ENCODE measurements at places on chromosomes 1 and 21.

GRCh38 chr1:233064988-233065387 lies 114.6 kb downstream of the NTPCR start:
- no peak for DNase-seq

GRCh38 chr1:181704546-181704945 lies 221.2 kb downstream of the CACNA1E start:
- no peak for DNase-seq

DNA sequence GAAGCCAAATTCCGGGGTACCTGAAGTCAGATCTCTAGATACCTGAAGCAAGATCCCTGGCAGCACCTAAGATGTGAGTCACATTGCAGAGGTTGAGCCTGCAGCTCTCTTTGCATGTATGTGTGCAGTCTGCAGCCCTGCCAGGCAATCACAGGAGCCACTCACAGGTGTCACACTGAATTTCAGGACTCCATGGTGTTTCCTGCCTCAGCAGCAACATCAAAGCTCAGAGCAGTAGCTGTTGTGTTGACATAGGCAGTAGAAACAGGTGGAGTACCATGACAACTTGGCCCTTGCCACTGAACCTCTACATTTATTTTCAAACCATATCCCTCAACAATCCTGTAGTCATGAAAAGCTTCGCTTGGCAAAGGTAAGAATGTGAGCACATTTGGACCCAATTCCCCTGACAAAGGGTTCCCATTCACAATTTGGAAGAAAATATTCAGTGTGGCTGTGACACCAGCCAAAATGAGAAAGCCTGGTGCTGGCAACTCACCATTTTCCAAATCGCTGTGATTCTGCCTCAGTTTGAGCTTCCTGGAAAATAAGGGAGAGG lies 419.8 kb upstream of the NFIA start:
- DNase-seq, result no peak

DNA sequence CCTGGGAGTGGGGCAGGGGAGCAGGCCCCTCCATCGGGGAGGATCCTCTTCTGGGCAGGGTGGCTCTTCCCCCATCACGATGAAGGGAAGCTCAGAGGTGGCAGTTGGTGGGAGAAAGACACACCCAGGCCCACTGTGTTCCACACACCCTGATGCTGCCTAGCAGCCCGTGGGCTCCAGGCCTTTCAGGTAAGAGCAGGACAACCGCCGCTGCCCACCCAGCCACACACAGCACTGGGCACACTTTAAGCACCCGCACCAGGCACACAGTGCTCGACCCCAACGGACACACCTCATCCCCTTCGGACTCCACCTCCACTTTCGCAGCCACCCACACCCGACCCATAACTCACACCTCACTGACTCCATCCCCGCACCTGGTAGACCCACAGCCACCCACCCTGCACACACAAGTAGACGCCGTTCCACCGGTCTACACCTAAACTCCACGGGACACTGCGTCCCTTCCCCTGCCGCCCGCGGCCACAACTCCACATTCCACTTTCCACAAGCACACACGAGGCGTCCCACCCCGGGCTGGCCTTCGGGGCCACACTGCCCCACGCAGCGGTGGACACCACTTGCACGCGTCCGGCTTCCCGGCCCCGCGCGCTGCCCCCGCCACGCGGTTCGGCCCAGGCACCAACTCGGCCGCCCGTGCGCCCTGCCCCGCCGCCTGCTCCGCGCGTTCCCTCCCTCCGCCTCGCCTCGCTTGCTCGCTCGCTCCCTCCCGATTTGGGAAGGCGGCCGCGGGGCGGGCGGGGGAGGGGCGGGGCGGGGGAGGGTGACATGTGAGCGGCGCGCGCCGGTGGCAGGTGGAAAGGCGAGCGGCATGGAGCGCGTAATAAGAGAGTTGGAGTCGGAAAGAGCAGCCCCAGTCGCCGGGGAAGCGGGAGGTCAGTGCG lies at the start of gene KCNQ4:
KCNQ4 (plus strand) TSS at position 787 of the 905 bp plus-strand sequence. CDS start 307 bp downstream, outside the sequence.
- DNase-seq, result no peak

DNA sequence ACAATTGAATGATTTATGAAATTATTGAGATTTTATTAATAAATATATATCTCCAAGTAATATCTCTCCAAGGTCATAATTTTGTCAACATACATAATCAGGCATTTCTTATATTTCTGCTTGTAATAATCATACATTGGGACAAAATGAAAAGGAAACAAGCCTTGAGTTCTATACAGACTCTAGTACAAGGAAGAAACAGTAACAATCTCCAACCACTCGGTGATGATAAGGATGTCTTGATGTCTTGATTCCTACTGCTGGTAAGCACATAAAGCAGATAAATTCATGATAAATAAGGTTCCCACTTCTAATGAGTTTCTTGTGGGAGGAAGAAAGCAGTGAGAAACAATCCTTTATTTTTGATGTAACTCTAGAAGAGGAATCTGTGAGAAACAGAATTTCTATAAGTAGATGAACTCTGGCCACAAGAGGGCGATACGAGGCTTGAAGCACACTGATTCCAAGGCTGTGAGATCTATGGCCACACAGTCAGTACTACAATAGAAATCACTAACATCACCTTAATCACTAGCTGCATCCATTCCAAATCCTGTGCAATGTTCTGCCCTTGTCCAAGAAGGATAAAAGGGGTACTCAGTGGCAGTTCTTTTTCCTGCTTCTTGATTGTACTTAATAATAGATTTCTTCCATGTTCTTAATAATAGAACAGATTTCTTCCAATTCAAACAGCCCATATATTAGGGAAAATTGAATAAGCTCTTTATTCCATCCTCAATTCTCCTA lies 41.4 kb upstream of the LRRC8B start:
- peak; percentile 73 for DNase-seq

GRCh38 chr1:65255656-65256050 lies 53.7 kb upstream of the DNAJC6 start:
- no peak for DNase-seq

Data from stimulated activated naive CD4-positive, alpha-beta T cell treated with Interleukin-2 at 50 U/mL for 16 hours (primary cell).